ENCODE measurements at places on chromosomes 4 and X.

- no peak for DNase-seq
- H3K4me1 ChIP-seq, result peaks cover 4% of the 10 kb centered on the region
- H3K27me3 ChIP-seq, result no peaks in the 10 kb centered on the region
- H3K4me3 ChIP-seq, result no peak overlapping the region
These were observed 202.7 kb upstream of the SPRY1 start for GRCh38 chr4:123193802-123194367.

DNA sequence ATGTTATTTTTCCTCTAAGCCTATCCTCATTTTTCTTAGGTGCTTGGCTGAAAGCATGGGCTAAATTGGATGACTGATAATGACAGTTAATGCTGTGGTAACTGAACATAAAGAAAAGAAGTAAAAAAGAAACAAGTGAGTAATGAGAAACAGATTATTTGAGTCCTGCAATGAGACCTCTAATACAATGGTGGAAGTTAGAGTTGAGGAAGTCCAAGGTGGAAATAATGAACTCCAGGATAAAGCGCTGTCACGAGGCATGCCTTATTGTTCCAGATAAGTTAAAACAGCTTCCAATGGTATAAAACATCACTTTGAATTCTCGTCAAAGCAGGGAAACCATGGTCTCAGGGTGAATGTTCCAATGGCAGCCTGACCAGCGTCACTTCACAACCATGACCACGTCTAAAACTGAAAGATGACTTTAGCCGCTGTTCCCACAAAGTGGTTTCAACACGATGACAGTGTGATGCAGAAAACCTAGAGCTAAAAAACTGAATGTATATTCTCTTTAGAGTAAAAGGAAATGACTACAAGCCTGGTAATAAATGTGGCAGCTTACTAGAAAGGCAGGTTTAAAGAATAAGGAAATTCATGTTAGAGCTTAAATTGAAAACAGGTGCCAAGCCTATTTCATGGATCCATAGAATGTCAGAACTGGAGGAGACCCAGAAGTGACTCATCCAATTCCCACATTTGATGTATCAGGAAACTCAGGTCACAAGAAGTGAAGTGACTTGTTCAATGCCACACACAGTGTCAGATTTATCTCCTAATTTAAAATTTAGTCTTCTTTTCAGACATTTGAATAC, 202.6 kb upstream of the GYPA start:
- H3K27me3 ChIP-seq, result no peaks in the 10 kb centered on the region
- no peaks in the 10 kb centered on the region for H3K4me1 ChIP-seq
- no peak for DNase-seq

DNA sequence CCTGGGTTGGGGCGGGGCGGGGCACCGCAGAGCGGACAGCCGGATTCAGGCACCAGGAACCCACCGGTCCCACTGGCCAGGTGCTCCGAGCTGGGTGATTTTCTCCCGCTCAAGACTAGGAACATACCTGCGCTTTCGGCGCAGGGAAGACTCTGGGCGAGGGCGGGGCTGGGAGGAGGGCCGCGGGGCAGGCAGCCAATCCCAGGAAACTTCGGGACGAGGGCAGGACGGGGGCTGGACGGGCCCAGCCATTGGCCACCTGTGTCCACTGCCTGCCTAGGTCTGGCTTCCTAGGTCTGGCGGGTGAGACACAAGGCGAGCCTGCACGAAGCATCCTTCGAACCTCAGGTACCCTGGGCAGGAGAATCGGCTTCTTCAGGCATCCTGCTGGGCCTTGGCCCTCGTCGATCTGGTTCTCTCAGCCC, 274 bp upstream of the ERVMER34-1 start:
- no peaks in the 10 kb centered on the region for H3K36me3 ChIP-seq
- no peak overlapping the region for H3K4me3 ChIP-seq
- peaks cover 14% of the 10 kb centered on the region for H3K4me1 ChIP-seq
- H3K27me3 ChIP-seq, result no peaks in the 10 kb centered on the region

GRCh38 chr4:162149644-162150043, 14.2 kb downstream of the FSTL5 start:
- H3K4me1 ChIP-seq, result no peaks in the 10 kb centered on the region
- no peak overlapping the region for H3K27ac ChIP-seq
- DNase-seq, result no peak
- no peaks in the 10 kb centered on the region for H3K36me3 ChIP-seq
- no peak overlapping the region for H3K4me3 ChIP-seq
- no peaks in the 10 kb centered on the region for H3K27me3 ChIP-seq

GRCh38 chr4:120007191-120007871, 59.3 kb downstream of the MAD2L1 start:
- no peak overlapping the region for H3K4me3 ChIP-seq
- no peaks in the 10 kb centered on the region for H3K36me3 ChIP-seq
- H3K27me3 ChIP-seq, result no peaks in the 10 kb centered on the region
- no peak overlapping the region for H3K27ac ChIP-seq
- DNase-seq, result no peak

GRCh38 chr4:99950913-99951254, 809 bp upstream of the H2AZ1 start:
- peaks cover 29% of the 10 kb centered on the region for H3K4me1 ChIP-seq
- peak overlapping the region; percentile 95 for H3K4me3 ChIP-seq
- no peak overlapping the region for H3K27ac ChIP-seq

GRCh38 chr4:175622887-175623286, 189.2 kb downstream of the GPM6A start:
- H3K36me3 ChIP-seq, result no peaks in the 10 kb centered on the region
- H3K27ac ChIP-seq, result no peak overlapping the region
- H3K27me3 ChIP-seq, result no peaks in the 10 kb centered on the region
- H3K4me3 ChIP-seq, result no peak overlapping the region
- no peak for DNase-seq

DNA sequence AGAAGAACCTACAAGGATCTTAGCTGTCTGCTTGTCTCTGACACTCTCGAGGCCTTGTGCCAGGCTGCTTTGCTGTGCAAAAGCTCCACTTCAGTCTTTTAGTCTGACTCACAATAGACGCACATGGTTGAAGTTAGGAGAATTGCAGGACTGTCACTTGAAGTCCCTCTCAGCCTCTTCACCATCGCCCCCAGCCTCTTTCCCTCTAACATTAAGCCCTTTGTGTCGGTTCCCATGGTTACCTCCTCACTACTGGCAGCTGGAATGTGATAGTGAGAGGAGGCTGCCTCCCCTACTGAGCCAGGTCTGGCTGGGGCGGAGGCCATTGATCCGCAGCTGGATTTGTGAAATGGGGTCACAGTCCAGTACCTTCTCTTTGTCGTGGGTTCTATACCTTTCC, 201.8 kb downstream of the SOWAHB start:
- H3K27me3 ChIP-seq, result no peaks in the 10 kb centered on the region
- H3K4me3 ChIP-seq, result no peak overlapping the region
- no peaks in the 10 kb centered on the region for H3K36me3 ChIP-seq

DNA sequence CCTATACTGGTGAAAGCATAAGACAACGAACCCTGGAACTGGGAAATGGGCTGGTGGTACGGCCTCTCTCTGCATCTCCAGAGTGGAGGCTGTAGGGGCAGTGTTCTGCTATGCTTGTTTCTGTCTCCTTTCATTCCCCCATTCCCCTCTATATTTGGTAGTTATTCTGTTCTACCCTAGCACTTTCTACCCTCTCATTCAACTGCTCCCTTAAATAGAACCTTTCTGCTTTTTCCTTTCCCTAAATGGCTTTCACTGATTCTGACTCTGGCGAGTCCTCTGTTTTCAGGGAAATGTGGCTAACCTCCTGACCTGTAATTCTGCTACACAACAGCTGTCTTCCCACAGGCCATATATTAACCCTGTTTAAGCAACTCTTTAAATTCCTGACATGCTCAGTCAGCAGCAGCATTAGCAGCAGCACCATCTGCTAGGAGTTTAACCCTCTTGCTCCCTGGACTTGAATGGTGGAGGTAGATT, 94.2 kb downstream of the CXCL13 start:
- H3K36me3 ChIP-seq, result no peaks in the 10 kb centered on the region
- DNase-seq, result no peak
- no peak overlapping the region for H3K4me3 ChIP-seq
- H3K27ac ChIP-seq, result no peak overlapping the region

DNA sequence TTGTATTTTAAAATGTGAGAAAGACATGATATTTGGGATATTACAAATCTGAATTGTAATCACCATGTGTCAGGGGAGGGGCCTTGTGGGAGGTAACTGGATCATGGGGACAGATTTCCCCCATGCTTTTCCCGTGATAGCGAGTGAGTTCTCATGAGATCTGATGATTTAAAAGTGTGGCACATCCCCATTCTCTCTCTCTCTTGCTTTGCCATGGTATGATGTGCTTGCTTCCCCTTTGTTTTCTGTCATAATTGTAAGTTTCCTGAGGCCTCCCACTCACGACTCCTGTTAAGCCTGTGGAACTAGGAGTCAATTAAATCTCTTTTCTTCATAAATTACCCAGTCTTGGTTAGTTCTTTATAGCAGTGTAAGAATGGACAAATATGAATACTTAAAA, 39.0 kb downstream of the CCDC158 start:
- H3K27me3 ChIP-seq, result no peaks in the 10 kb centered on the region
- no peaks in the 10 kb centered on the region for H3K36me3 ChIP-seq
- H3K4me1 ChIP-seq, result no peaks in the 10 kb centered on the region
- H3K27ac ChIP-seq, result no peak overlapping the region
- H3K4me3 ChIP-seq, result no peak overlapping the region

DNA sequence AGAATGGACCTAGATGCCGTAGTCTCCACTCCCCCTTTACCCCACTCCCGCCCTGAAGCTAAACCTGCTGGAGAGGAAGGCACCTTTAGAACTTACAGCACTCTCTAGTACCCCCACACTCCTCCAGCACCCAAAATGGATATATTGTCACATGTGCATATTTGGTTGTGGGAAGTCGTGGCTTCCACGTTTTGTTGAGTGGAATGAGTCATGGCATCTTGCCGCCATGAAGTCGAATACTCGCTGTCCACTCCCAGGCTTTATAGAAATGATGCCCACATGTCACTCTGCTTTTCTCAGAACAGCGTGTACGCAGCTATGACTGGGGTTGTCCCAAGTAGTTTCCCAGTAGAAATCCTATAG, 545 bp downstream of the ABCE1 start:
- H3K4me3 ChIP-seq, result peak overlapping the region; percentile 85
- peak overlapping the region; percentile 47 for H3K27ac ChIP-seq
- peaks cover 49% of the 10 kb centered on the region for H3K36me3 ChIP-seq
- DNase-seq, result peak; percentile 83

DNA sequence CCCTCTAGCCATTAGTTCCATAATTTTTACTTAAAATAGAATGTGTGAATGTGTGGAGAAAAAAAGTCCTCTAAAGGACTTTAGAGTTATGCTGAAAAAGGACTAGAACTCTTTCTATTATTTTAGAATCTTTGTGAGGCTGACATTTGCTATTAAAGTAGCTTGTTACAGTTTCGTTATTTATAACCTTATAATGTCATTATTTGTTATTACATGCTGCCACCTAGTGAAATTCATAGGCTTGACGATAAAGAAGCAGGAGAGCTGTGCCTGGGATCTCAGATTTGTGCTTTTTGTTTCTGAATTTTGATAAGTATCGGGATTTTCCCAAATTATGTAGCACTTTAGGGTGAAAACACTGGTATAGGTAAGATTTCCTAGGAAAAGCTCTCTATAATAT, 38.5 kb upstream of the TAPT1 start:
- H3K4me1 ChIP-seq, result no peaks in the 10 kb centered on the region
- no peaks in the 10 kb centered on the region for H3K27me3 ChIP-seq
- no peaks in the 10 kb centered on the region for H3K36me3 ChIP-seq
- peak; percentile 81 for DNase-seq
- no peak overlapping the region for H3K27ac ChIP-seq

DNA sequence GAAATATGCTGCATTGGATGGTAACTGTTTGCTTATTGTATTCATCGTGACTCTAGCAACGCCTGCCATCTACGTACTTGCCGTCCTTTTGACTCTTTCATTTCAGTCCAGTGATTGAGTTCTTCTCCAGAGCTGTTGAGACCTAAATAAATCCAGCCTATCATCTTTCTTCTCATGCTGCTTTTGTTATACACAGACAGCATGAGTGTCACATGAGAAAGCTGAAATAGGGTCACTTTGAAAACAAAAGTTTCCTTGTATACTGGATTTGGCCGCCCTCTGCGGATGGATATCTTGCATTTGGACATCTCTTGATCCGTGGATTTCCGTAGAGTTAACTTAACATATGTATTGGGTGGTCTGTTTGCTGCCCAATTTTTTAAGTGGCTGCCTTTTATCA, 67.2 kb downstream of the TMPRSS11F start:
- H3K36me3 ChIP-seq, result no peaks in the 10 kb centered on the region
- no peaks in the 10 kb centered on the region for H3K27me3 ChIP-seq
- H3K4me1 ChIP-seq, result no peaks in the 10 kb centered on the region
- no peak for DNase-seq
- no peak overlapping the region for H3K27ac ChIP-seq

All from Karpas-422 (cell line).